ENCODE measurements at places on chromosomes 12 and 14.

GRCh38 chr12:69163681-69164362 lies 75.5 kb upstream of the CPSF6 start:
- DNase-seq, result no peak

DNA sequence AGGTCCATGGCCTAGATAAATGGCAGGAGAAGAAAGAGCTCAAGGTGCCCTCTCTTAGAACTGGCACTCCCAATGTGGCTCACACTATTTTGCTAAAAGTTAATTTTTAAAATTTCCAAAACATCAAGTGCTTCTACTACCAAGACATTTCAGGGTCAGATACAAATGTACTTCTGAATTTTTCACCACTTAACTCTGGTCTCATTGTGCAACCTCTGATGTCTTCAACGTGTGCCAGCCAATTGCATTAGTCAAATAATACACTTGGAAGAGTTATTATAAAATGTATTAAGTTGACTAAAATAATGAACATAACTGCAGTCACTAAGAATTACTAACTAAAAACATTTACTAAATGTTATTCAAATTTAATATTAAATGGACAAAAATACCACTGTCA lies 41.3 kb downstream of the SLC25A47 start:
- no peak for DNase-seq

- no peak for DNase-seq
These were observed 56.4 kb downstream of the CMKLR1 start for GRCh38 chr12:108282676-108283075.

GRCh38 chr12:95480230-95480629 lies 6.3 kb downstream of the METAP2 start:
- DNase-seq, result no peak

- no peak for DNase-seq
These were observed 412 bp upstream of the TEP1 start for GRCh38 chr14:20413744-20414082.

DNA sequence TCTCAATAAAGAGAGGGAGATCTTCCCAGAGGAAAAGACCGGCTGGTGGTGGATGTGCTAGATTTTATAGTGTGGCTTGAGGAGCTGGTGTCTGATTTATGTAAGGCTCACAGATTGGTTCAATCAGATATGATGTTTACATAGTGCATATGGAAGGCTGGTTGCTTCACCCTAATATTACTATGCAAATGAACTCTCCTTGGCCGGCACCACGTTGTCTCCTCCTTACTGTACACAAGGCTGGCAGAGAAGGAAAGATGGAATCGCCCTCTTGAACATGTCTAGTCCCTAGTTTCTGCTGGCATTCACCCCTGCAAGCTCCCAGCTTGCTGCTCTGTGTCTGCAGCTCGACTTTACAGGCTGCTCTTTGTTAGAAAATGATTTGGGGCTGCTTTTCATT lies 8.9 kb downstream of the FAM186A start:
- DNase-seq, result no peak

GRCh38 chr14:37590428-37591139 lies 4.5 kb downstream of the FOXA1 start:
- no peak for DNase-seq

- DNase-seq, result no peak
These were observed 14.1 kb downstream of the TNS2 start for GRCh38 chr12:53063708-53064612.

DNA sequence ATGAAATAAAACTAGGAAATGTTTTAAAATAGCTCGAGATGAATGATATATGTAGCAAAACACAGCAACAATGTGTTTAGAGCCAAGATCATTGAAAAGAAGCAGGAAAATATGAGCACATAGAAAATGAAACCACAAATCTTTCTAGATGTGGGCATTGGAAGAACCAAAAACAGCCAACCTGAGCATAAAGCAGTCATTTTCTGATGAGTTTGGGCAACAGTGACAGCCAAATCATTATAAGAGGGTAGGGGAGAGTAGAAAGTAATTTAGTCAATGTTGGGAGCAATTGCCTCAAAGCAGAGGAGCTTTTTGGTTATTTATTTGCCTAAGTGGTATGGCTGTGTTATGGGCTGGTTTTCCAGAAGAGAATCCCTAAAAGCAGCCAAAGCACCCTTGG lies 8.8 kb upstream of the BICDL1 start:
- no peak for DNase-seq

- DNase-seq, result no peak
These were observed 10.4 kb downstream of the MSI1 start for GRCh38 chr12:120358412-120359100.

- DNase-seq, result no peak
These were observed 219.2 kb upstream of the TBX3 start for GRCh38 chr12:114903083-114903691.

GRCh38 chr12:29283969-29284700 lies 96.8 kb downstream of the ERGIC2 start:
- no peak for DNase-seq

DNA sequence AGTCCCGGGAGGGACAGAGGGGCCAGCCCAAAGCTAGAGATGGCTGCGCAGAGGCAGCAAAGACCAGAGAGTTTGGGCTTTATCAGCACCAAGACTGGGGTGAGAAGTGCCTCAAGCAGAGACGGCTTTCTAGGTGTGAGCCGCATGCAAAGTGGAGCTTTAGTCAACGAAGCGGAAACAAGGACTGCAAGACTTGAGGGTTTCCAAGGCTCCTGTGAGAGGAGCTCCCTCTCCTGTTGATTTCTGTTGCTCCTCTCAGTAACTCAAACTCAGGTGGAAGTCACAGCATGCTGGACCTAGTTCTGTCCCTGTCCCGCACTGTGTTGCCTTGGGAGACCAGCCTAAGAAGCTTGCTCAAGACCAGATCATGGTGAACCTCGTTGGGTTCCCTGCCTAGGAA lies 327.8 kb downstream of the MED13L start:
- DNase-seq, result no peak

DNA sequence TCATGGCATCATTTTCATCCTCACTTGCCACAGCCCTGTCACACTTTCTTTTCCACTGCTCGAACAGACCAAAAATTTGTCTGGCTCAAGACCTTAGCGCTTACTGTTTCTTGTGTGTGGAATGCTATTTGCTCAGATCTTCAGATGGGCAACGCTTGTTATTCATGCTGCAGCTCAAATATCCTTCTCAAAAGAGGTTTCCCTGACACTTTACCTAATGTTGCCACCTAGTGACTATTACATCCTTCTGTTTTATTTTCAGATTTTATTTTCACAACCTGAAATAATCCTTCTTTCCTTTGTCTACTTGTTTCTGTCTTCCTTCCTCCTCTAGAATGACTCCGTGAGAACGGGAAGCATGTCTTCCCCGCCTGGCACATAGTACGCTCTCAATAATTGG lies 5.6 kb downstream of the FBXO33 start:
- DNase-seq, result no peak

GRCh38 chr14:105578070-105578469 lies 51.7 kb downstream of the TMEM121 start:
- DNase-seq, result no peak

GRCh38 chr12:19994968-19995367 lies 373.4 kb upstream of the PDE3A start:
- no peak for DNase-seq

- DNase-seq, result peak; percentile 91
These were observed at the start of gene CHFR for GRCh38 chr12:132887513-132888351. TSS of gene CHFR (minus strand) at chr12:132887605. CDS start at chr12:132887328, 277 bp downstream.

DNA sequence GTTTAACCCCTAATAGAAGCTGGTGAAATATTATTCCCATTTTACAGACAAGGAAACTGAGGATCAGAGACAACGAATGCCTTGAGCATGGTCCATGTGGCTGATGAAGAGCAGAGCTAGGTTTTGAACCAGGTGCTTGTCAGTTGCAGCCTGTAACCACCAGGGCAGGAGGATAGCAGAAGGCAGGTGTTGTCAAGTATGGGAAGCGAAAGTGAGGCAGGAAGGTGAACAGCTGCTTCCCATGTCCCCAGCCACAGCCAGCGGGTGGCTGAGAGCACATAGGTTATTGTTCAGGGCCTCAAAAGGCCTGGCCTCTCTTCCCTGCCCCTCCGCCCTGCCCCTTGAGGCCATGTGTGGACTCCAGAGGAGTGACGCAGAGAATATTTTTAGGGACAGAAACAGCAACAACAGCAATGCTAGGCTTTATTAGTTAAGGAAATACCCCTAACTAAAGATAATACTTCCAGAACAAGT lies 39.6 kb downstream of the IQSEC3 start:
- no peak for DNase-seq

- DNase-seq, result no peak
These were observed 248.8 kb downstream of the SUDS3 start for GRCh38 chr12:118625050-118625675.

- no peak for DNase-seq
These were observed 45.8 kb downstream of the DRAM1 start for GRCh38 chr12:101923045-101923718.

DNA sequence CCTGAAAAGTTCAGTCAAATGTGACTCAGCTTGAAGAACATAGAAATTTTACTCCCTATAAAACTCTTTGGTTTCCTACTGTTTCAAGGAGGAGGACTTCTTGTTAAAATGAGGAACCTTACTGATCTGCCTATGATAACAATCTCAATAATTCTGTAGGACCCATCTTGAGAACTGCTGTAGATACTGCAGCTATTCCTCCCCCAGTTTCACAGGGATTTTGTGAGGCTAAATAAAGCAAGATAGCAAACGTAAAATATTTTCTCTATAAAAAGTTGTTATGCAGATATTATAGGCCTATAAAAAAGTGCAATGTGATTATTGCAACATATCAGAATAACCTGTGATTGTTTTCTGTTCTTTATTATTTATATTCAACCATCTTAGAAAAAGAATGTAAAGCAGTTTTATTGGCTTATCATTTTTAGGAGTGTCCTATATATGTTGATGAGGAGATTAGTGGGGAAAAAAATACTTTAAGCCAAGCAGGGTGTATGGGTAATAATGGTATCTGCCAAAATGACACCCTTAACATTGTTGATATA lies 12.1 kb downstream of the CLEC14A start:
- no peak for DNase-seq

DNA sequence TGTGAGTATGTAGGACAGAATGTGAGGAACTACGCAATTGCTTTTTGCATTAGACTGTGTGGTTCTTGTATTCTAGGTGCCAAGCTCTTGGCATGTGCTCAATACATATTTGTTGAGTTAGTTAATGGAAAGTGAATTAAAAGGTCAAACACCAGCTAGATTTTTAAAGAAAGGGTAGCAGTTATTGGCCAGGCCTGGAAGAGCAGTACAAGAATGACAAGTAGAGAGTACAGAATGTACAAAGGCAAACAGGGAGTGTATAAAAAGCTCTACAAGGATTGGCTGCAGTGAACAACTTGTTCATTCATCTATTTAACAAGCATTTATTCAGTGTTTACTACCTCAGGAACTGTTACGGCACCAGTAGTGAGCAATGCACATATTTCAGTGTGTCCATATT lies 854.0 kb upstream of the SEL1L start:
- DNase-seq, result no peak

- DNase-seq, result no peak
These were observed 17.3 kb upstream of the PPFIBP1 start for GRCh38 chr12:27506645-27507189.

GRCh38 chr12:47303207-47303606 lies 223.4 kb upstream of the AMIGO2 start:
- DNase-seq, result no peak

DNA sequence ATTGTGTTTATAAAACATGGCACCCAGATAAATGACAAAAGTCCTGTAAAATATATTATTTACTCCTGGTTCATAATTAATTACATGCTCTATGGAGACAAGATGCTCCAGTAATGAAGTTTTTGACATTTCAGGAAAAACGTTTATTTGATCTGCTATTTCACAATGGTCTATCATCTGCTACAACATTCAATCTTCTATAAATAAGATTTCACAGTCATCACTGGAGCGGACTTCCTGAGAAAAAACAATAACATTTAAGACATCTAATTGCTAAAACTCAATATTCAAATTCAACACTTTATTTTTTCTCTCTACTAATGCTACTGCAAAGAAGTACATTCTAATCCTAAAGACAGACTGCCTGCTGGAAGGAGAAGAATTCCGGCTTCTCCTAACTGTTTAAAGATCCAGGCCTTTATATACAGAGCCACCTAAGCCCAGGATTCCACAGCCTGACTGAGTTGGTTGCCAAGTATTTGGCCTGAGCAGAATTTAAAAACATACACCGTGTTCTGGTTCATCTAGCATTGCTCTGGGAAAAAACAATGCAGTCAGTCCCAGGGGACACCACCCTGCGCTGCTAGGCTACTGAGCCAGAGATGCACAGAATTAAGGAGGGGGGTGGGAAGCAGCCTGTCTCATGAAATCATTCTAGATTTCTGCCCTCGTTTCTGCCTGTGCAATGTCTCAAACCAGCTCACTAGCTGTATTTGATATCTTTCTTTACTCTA lies 58.0 kb downstream of the TMTC1 start:
- no peak for DNase-seq

GRCh38 chr14:29271669-29272068 lies 505.1 kb downstream of the FOXG1 start:
- no peak for DNase-seq

DNA sequence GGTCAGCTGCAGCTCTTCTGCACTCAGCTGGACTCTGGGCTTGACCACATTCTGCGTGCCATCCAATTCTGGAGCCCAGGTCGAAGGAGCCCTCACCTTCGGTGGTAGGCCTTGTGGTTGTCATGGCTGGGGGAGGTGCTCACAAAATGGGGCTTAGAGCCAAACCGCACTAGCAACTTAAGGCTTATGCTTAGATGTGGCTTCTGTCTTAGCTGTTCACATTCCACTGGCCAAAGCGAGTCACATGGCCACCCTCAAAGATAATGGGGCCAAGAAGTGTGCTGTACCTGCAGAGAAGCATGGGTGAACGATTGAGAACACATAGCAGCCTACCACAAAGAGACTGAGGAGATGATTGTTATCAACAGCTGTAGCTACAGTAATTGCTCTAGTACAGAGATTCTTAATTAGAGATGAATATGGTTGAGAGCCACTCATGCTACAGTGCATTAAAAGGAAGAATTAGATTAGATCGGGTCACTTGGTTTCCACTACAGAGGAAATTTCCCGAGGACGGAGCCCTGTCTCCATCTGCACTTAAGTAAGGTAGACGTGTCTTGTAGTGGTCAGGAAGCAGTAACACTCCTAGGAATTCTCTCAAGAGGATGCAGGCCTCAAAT lies 334.6 kb upstream of the FKBP4 start:
- no peak for DNase-seq

DNA sequence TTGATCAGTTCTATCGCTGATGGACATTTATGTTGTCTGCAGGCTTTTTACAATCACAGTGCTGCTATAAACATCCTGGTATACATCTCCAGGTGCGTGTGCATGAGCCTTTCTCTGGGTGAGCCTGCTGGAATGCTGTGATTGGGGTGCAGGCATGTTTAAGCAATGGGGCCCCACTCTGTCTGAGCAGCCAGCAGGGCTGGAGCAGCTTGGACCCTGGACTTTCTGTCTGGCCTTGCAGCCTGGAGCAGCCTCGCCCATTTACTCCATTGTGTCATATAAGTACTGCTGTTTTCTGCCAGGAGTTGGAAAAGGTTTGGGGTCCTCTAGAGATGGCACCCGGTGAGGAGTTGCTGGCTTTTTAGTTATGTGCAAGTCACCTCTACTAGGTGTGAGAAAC lies 199.0 kb downstream of the KIF26A start:
- no peak for DNase-seq

DNA sequence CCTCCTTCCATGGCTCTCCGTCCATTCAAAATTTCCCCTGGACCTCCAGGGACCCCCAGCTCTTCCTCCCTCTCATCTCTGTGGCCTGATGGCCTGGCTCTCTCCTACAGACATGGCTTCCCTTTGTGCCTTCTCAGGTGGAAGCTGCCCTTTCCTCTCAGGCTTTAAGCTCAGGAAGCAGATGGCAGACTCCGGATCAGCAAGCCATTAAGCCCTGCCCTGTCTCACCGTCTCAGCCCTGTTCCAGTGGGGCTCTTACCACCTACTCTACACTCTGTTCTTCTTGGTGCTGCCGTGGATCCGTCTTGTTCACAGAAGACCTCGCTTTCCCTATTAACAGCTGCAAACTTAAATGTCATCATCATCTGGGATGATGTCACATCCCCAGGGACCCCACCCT lies 33.1 kb downstream of the NPC2 start:
- no peak for DNase-seq
